ENCODE measurements at places on chromosomes 11 and 22. TPM values are rescaled to one million over a fixed set of nuclear protein-coding genes. Genes with fewer than 3 reads are reported as not detected.

DNA sequence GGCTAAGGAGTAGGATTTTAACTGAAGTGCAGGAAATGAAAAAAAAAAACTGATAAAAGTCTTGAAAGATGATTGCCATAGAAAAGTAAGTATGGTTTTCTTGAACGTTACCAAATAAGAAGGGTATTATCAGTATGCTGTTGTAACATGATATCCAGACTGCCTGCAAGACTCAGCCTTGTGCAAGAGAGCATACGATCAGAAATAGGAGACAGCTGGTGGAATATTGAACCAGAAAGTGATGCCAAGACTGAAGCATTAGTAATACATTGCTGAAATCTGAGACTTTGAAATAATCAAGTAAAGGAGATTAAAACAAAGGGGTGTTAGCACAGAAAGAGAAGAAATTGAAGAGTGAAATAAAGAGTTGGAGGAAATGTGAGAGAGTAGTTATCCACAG is 452.7 kb upstream of the CNTN5 start:
- H3K27me3 ChIP-seq = no peaks in the 10 kb centered on the region
- no peak overlapping the region for H3K4me3 ChIP-seq
- no peak for DNase-seq

- no peak overlapping the region for H3K27ac ChIP-seq
- H3K4me3 ChIP-seq = no peak overlapping the region
- no peaks in the 10 kb centered on the region for H3K36me3 ChIP-seq
- DNase-seq = no peak
Measured at GRCh38 chr22:31144223-31144622, 3.9 kb upstream of the PLA2G3 start.

DNA sequence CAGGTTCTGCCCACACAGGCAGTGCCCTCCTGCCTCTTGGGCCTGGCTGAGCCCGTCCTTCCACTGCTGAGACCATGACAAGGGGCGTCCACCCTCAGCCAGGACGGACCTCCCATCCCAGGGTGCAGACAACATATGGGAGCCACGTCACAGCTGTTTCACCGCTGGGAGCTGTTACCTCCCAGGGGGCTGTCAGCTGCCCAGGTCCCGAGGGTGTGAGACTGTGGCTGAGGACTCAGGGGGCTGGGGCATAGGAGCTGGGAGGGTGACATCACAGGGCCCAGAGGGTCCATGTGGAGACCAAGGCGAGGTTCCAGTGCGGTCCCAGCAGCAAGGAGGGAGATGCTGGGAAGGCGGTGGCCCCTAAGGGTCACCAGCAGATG is 17.9 kb upstream of the CTSD start:
- H3K36me3 ChIP-seq = no peaks in the 10 kb centered on the region
- no peaks in the 10 kb centered on the region for H3K27me3 ChIP-seq
- H3K4me1 ChIP-seq = no peaks in the 10 kb centered on the region
- no peak for DNase-seq
- no peak overlapping the region for H3K4me3 ChIP-seq
- H3K27ac ChIP-seq = no peak overlapping the region

Gene RBMXL2
- not detected for total RNA-seq

- H3K36me3 ChIP-seq = no peaks in the 10 kb centered on the region
- H3K27ac ChIP-seq = no peak overlapping the region
- no peaks in the 10 kb centered on the region for H3K27me3 ChIP-seq
- H3K4me3 ChIP-seq = no peak overlapping the region
- DNase-seq = no peak
Measured at GRCh38 chr11:12721816-12722604, 47.8 kb downstream of the TEAD1 start.

Gene ZP1
- not detected for total RNA-seq

Gene EIF4G2
- 368 TPM for total RNA-seq

DNA sequence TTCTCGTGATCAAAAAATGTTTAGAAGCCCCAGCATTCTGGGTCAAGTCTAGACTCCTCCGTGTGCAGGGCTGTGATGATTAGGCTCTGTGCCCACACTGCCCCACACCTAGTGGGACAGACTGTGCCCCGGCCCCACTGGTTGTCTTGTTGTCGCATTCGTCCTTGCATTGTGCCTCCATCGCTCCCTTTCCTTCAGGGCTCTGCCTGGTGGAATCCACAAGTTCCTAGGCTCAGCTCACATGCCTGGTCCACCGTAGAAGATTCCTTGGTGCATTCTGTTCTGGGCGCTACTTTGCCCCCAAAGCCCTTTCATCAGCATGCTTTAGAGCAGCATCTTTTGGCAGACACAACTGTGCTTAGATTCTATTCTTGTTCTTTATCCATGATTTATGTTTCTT is 23.5 kb upstream of the THY1 start:
- H3K27me3 ChIP-seq = no peaks in the 10 kb centered on the region
- no peaks in the 10 kb centered on the region for H3K4me1 ChIP-seq
- H3K36me3 ChIP-seq = no peaks in the 10 kb centered on the region
- no peak for DNase-seq

- H3K27ac ChIP-seq = no peak overlapping the region
- DNase-seq = no peak
- no peaks in the 10 kb centered on the region for H3K4me1 ChIP-seq
Measured at GRCh38 chr11:88345408-88345807, 7.9 kb upstream of the CTSC start.

DNA sequence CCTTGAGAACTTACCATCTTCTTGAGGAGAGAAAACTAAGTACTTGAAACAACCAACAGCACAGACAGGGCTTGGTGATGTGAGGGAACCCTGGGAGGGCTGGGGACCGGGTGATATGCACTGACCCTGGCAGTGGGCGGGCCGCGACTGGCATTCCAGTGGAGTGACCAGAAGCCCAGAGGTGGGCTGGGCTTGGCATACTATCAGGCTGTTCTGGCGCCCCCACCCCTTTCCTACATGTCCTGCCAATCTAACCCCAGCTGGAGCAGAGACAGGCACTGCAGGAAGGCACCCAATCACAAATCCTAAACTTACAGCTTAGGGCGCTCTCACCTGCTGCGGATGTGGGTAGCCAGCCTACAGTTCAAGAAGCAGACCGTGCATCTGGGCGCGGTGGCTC is 54.0 kb upstream of the GCAT start:
- peaks cover 59% of the 10 kb centered on the region for H3K4me1 ChIP-seq
- no peaks in the 10 kb centered on the region for H3K27me3 ChIP-seq
- DNase-seq = no peak
- peaks cover 45% of the 10 kb centered on the region for H3K36me3 ChIP-seq

DNA sequence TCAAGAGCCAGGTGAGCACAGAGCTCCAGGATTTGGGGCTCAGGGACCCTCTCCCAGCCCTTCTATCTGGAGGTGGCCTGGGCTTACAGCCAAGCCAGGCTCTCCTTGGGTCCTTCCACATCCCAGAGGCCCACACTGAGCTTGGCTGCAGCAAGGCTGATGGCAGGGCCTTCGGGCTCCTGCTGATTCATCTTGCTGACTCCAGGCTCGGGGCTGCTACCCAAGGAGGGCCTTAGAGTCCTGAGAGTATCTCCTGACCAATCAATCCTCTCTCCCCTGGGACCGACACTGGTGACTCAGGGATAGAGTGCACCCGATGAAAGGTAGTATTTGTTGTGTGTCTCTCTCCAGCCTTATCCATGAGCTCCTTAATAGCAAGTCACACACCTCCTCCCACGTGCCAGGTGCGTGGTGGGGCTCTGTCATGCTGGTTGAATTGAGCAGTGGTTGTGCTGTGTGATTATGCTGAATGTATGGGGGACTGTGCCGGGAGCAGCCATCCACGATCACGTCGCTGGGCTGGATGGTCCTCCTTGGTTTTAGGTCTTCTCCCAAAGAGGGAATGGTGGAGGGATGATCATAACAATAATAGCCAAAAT is 62.3 kb downstream of the GRIK4 start:
- no peak overlapping the region for H3K4me3 ChIP-seq
- no peaks in the 10 kb centered on the region for H3K4me1 ChIP-seq
- no peak for DNase-seq
- H3K36me3 ChIP-seq = no peaks in the 10 kb centered on the region
- H3K27ac ChIP-seq = no peak overlapping the region
- H3K27me3 ChIP-seq = no peaks in the 10 kb centered on the region

DNA sequence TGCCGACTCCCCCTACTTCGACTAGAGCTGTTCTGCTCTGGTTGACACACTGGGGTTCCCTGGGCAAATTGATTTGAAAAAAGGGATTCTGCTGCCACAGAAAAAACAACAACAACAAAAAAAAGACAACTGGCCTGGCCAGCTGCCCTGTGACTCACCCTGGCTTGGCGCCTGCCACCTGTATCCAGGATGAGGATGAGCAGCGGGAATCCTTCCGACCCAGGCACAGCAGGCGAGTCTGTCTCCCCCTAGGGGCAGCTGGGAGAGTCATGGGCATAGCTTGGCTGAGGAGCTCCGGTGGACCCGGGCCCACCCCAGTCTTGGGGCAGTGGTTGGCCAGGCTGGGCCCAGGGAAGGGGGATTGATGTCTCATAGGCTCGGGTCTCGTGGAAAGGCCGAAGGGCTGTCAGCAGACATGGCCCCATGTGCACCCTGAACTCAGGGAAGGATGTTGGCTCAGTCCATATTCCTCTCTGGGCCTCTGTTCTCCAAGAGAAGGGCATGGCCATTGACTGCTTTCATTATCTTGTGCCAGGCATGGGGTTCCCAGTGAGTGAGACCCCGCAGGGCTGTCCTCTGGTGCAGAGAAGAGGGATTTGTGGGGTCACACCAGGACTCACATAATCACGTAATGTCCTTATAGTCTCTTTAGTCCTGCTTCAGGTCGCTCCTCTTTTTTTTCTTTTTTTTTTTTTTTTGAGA is 10.4 kb upstream of the SUN2 start:
- H3K36me3 ChIP-seq = no peaks in the 10 kb centered on the region
- H3K4me1 ChIP-seq = no peaks in the 10 kb centered on the region
- no peaks in the 10 kb centered on the region for H3K27me3 ChIP-seq
- H3K27ac ChIP-seq = no peak overlapping the region
- no peak overlapping the region for H3K4me3 ChIP-seq

DNA sequence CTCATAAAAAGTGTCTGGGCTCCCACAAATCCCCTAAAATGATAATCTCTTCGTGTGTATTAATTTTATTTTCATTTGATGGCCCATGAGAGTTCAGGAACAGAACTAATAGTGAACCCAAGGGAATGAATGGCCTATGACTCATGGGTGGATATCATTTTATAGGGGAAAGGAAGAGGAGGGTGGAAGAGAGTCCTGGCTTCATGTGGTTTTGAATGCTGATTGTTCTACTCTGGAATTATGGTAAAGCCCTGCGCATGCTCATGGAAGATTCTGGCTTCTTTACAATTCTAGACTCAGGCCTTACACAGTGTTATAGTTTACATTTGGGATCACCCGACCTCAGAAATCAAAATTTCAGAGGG is 35.2 kb downstream of the MAML2 start:
- no peaks in the 10 kb centered on the region for H3K27me3 ChIP-seq
- peak overlapping the region; percentile 40 for H3K4me3 ChIP-seq
- peaks cover 89% of the 10 kb centered on the region for H3K4me1 ChIP-seq

Gene MS4A3
- total RNA-seq = not detected

DNA sequence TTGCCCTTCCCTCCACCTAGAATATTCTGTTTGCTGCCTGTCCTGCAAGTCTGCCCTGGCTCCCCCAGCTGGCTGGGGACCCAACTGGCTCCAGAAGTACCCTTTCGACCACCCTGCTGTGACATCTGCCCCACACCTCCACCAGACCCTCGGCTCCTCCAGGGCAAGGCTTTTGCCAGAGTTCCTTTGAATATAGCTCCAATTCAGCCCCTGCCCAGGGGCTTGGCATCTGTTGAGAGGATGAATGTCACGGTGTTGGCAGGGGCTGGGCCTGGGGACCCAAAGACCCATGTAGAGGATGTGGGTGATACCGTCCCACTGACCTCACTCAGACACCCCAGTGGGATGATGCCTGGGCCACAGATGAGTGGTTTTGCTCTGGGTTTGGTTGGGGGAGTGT is 4.0 kb downstream of the NLRP6 start:
- peaks cover 21% of the 10 kb centered on the region for H3K4me1 ChIP-seq
- H3K27ac ChIP-seq = no peak overlapping the region
- DNase-seq = no peak
- no peak overlapping the region for H3K4me3 ChIP-seq

Gene KCNK7
- total RNA-seq = 12.0 TPM

DNA sequence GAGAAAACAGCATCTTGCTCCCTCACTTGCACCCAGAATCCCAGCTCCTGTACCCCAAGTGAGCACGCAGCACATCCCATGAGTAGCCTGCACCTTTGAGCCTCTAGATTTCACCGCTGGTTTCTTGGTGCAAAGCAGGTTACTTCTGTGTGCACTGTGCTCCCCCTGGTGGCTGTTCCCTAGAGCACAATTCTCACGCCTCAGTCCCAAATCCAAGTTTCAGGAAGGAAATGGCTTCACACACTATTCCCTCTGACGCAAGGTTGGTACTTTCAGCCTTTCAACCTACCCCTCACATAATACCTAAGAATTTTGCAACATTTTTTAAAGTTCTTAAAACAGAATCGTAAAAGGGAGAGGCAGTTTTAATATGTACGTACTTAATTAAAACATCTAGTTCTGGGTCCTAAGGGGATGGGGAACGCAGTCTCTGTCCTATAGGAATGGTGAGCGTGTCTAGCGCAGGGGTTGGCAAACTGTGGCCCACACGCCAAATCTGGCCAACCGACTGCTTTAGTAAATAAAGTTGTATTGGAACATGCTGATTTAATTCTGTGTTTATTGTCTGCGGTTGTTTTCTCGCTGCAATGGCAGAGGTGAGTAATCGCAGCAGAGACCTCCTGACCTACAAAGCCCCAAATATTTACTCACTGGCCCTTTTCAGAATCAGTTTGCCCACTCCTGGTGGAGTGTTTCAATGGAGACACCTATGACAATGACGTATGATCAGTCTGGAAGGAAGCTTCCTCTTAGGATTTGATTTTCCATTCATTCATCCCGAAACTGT is 27.5 kb downstream of the DHCR7 start:
- no peak overlapping the region for H3K27ac ChIP-seq
- H3K4me3 ChIP-seq = no peak overlapping the region
- H3K36me3 ChIP-seq = no peaks in the 10 kb centered on the region

Gene MS4A15
- total RNA-seq = not detected

GRCh38 chr22:48757985-48758561 is 1069.6 kb downstream of the BRD1 start:
- peak; percentile 95 for DNase-seq
- no peaks in the 10 kb centered on the region for H3K27me3 ChIP-seq
- H3K4me3 ChIP-seq = no peak overlapping the region
- H3K27ac ChIP-seq = no peak overlapping the region
- H3K36me3 ChIP-seq = no peaks in the 10 kb centered on the region
- H3K4me1 ChIP-seq = no peaks in the 10 kb centered on the region

Gene APLP2
- 234 TPM for total RNA-seq

Gene OR6A2
- not detected for total RNA-seq

Gene CASP4
- total RNA-seq = 70.2 TPM

DNA sequence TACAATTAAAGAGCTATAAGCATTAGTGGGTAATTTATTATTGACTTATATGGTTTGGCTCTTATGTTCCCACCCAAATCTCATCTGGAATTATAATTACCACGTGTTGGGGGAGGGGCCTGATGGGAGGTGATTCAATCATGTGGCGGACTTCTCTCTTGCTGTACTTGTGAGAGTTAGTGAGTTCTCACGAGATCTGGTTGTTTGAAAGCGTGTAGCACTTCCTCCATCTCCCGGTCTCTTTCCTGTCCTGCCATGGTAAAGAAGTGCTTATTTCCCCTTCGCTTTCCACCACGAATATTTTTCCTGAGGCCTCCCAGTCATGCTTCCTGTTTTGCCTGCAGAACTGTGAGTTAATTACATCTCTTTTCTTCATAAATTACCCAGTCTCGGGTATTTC is 28.1 kb upstream of the CHORDC1 start:
- H3K36me3 ChIP-seq = no peaks in the 10 kb centered on the region
- H3K4me3 ChIP-seq = no peak overlapping the region
- H3K27me3 ChIP-seq = no peaks in the 10 kb centered on the region

Gene PLAAT3
- 17.2 TPM for total RNA-seq

GRCh38 chr11:128568166-128568778 is 19.1 kb downstream of the ETS1 start:
- no peaks in the 10 kb centered on the region for H3K27me3 ChIP-seq
- no peaks in the 10 kb centered on the region for H3K4me1 ChIP-seq
- DNase-seq = no peak

Gene RFPL2
- total RNA-seq = not detected
